Articular chondrocyte of knee joint (primary cell): ENCODE measurements at places on chromosomes 5 and 9. TPM values are rescaled to one million over a fixed set of nuclear protein-coding genes. Genes with fewer than 3 reads are reported as not detected.

The TMEM215 gene
- total RNA-seq = not detected in 2 replicates

The RASEF gene
- total RNA-seq = under 0.01 and 0.11 TPM in 2 replicates

The NOTCH1 gene
- total RNA-seq = 11.3 and 11.6 TPM in 2 replicates

The NAA35 gene
- total RNA-seq = 27.6 and 31.2 TPM in 2 replicates

The CXCL14 gene
- total RNA-seq = 0.13 and 0.32 TPM in 2 replicates
